ENCODE measurements at places on chromosomes 4 and X.
A peak's percentile ranks its signal among the peaks of the same experiment; 100 is the strongest.

DNA sequence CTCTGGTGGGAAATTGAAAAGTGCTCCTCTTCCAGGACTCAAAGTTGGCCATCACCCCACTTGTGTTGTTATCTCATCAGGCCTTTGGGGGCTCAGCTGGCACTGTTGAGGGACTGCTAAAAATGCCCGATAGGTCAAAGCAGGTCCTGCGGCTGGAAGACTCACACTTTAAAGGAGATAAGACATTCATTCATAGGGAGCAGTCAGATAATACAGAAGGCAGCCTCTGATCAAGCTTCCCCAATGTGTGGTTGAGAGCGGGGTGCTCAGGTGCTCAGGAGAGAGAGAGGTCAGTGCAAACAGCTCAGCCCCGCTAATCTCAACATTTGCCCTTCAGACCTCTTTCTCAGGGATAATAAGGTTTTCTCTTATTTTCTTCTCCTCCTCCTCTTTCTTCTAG, 70.3 kb downstream of the TMEM154 start:
- no peak for DNase-seq

GRCh38 chrX:43165343-43165920, 387.5 kb upstream of the PPP1R2C start:
- DNase-seq, result no peak

- no peak for DNase-seq
Observed at GRCh38 chr4:75031775-75032174, 98.9 kb downstream of the PARM1 start.

DNA sequence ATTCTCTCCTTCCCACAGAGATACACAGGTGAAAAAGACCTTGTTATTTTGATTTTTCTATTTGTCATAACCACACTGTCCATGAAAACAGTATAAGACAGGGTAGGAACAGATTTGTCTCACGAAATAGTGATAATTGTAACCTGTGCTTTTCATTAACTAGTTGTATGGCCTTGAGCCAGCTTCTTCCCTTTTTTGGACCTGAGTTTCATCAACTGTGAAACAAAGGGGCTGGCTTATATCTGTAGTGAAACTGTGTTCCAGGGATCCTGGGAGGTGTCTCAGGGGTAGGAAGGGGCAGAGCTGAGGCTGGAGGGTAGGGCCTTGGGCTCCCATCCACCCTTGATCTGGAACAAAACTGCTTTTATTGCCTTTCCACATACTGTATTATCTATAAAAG, 50.9 kb downstream of the MED28 start:
- DNase-seq, result no peak

GRCh38 chr4:110085131-110085530, 113.3 kb downstream of the ELOVL6 start:
- no peak for DNase-seq

GRCh38 chr4:10639100-10639499, 45.5 kb downstream of the CLNK start:
- DNase-seq, result no peak

- DNase-seq, result no peak
Observed at GRCh38 chrX:44032479-44032878, 59.3 kb upstream of the NDP start.

DNA sequence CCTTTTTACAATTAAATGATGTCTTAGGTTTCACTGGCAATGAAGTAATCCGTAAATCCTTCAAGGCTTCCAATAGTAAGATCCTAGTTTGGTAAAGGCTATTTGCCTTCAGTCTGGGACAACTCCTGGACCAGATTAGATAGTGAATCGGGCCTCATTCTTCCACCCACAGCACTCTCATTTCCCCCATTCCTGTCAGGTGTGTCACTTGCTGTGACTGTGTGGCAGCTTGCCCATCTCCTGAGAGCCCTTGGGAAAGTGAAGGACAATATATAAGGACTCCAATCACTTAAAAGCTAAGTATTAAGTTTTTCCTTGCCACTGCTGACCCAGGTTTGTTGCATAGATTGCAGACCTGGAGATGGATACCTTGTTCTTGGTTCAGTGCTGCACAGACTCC, 3.3 kb upstream of the GASK1B start:
- no peak for DNase-seq

- DNase-seq, result no peak
Observed at GRCh38 chr4:6383929-6384328, 88.5 kb downstream of the PPP2R2C start.

- DNase-seq, result no peak
Observed at GRCh38 chr4:111930659-111931058, 214.6 kb upstream of the FAM241A start.

DNA sequence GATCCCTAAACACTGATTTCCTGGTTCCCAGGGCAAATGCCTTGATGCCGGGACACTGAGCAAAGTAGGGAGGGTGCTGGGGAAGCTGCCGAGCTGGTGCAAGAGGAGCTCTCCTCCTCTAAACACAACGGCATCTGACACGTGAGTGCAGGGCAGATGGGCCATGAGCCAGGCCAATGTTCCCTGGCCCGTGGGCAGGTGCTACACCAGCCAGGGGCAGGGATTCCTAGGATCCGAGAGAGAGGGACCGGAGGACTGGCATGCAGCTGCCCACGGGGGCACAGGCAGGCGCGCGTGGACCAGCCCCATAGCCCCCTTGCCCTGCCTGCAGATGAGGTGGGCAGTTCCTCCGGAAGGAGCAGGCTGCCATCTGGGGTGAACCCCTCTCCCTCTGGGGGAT, 66.8 kb upstream of the AFAP1 start:
- no peak for DNase-seq

GRCh38 chr4:139768896-139769295, 103.3 kb downstream of the MGST2 start:
- DNase-seq, result no peak

DNA sequence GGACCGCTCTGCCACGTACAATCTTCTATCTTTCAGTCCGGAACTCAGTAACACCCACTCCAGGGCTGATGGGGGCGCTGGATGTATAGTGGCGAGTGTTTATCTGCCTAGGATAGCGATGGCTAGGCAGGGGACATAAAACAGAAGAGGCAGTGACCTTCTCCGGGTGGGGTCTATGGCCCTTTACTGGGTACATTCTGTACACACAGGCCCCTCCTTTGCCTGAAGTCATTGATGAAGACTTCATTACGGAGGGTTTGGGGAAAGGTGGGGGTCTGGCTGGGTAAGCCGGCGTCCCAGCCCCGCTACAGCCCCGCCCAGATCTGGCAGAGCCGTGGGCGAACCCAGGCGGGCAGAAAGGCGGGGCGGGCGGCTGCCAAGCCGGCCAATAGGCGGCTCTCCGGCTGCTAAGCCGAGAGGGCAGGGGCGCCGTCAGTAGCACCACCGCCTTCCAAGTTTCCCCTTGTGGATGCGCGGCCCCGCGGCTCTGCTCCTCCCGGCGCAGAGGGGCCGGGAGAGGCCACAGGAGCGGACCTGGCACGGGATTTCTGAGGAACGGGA, at the start of gene CHST7:
Gene CHST7, plus strand, starts transcription at position 435 of the 561 bp plus-strand sequence. CDS start 167 bp downstream, outside the sequence.
- DNase-seq, result peak; percentile 51

DNA sequence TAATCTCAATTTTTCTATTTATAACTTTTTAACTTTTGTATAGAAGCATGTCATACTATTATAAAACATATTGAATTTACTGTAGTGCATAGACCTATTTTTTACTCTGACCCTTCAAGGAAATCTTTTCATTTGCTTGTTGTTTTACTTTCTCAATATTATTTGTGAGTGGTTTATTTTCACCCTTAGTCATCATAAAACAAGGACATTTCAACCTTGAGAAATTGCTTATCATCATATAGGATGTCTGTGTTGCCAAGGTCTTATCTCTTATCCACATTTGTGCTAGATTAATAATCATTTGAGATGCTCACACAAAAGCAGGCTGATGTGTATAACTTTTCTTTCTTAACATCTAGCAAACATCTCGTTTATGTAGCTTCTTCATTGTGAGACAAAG, 408.6 kb upstream of the PABPC4L start:
- DNase-seq, result no peak

- no peak for DNase-seq
Observed at GRCh38 chr4:67480810-67481209, 64.5 kb downstream of the CENPC start.

GRCh38 chr4:68359508-68359907, 9.6 kb upstream of the YTHDC1 start:
- DNase-seq, result no peak

GRCh38 chr4:125317525-125317877, 2.7 kb downstream of the FAT4 start:
- no peak for DNase-seq

DNA sequence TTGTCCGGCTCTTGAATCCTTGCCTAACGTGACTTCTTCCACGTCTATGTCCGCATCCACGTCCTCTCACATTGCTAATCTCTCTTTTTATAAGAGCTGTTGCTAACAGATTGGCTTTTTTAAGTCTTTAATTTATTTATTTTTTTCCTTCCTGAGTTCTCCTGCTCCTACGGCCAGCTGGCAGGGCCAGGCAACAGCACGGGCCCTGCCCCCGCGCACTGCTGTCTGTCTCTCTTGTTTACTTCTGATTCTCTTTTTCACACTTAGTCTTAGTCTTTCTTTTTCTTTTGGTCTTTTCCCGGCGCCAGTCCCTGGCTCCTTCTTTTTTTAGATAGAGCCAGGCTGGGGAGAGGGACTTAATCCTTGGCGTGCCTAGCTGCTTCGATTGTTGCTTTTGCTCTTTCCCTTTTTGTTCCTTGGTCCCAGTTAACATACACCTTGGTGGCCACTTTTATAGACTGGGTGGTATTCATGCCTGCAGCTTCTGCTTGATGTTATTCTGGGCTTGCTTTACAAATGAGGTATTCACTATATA, 53.2 kb upstream of the RBMX start:
- no peak for DNase-seq

GRCh38 chr4:83361416-83362103, 26.9 kb upstream of the HPSE start:
- no peak for DNase-seq

DNA sequence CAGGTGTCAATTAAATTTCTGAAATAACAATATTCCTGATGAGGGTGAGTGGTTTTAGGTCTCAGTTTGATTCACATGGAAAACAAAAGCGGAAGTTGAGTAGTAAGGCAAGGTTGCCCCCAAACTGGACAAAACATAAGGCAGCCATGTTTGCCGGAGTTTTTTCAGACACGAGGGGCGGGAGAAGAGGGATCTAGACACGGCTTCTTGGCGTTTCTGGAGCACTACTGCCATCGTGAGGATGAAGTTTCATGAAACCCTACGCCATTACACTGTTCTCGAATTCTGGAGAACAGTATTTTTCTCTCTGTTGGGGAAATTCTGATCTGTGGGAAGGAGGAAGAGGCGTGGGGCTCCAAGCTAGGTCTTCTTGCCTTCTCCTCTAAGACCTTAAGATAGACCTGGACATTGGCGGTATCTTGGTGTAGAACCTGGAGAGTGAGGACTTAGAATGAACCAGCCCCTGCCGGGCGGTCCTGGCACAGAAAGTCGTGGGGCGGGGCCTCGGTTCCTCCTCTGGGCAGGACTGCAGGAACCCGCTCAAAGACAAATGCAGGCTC, 160.3 kb downstream of the OR13H1 start:
- DNase-seq, result no peak

DNA sequence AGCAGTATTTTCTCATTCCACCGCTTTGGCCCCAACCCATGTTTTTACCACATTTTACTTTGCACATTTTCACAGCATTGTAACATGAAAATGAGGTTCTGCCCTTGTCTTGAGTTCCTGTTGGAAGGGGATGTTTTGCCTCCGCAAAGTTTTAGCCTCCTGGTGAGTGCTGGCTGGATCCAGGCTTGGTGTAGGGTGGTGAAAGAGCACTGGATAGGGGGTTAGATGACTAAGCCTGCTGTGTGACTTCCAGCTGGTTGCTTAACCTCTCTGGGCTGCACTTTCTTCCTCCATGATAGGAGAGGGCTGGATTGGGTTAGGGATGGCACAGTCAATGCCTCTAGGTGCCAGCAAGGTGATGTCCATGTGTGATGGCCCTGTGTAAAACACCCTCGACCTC, 28.9 kb downstream of the CYTL1 start:
- DNase-seq, result no peak

DNA sequence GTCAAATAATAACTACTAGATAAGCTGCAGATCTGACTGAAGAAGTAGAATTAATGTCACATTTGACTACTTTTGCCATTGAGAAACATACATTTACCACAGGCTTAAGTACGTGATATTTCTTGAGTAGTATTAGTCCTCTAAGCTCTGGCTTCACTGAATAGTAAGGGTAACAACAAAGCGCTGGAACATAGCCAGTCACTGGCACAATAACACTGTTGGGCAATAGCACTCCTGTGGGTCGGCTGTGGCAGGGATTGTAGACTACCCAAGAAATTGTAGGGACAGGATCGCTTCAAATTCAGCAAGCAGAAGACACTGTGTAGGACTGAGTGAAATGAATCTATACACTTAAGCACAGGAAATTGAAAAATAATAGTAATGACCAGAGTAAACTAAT, 27.1 kb upstream of the IL15 start:
- DNase-seq, result no peak

DNA sequence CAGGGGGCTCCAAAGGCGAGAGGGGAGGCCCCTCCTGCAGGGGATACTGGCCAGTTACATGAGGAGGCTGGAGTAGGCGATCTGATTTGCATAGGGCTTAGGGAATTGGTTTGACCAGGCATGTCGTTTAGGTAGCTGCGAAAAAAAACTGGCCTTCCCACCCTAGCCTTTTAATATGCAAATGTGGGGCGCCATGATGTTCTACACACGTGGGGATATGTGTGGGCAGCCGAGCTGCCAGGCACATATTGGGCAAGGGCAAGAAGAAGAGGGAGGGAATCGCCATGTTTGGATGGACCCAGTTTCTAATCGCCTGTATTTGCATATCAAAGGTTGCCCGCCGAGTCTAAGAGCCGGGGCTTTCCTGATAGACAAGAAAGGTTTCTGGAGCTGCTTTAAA, 121.3 kb downstream of the PRKX start:
- no peak for DNase-seq
